ENCODE measurements at places on chromosomes 3 and 15.
A peak's percentile ranks its signal among the peaks of the same experiment; 100 is the strongest.

- DNase-seq = no peak
Observed at GRCh38 chr3:45207446-45207845, 18.6 kb downstream of the TMEM158 start.

DNA sequence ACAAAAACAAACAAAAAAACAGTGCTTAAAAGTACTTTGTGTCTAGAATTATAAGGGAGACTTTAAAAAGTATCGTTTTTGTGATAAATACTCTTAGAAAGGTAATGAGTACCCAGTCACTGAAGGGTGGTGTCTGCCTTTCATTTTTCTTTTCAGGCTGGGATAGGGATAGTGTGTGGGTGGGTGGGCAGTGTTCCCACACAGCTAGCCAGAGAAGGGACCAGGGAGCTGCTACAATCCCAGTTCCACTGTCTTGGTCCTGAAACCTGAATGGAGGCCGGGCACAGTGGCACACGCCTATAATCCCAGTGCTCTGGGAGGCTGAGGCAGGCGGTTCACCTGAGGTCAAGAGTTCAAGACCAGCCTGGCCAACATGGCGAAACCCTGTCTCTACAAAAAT lies 2.1 kb downstream of the GK5 start:
- no peak for DNase-seq

DNA sequence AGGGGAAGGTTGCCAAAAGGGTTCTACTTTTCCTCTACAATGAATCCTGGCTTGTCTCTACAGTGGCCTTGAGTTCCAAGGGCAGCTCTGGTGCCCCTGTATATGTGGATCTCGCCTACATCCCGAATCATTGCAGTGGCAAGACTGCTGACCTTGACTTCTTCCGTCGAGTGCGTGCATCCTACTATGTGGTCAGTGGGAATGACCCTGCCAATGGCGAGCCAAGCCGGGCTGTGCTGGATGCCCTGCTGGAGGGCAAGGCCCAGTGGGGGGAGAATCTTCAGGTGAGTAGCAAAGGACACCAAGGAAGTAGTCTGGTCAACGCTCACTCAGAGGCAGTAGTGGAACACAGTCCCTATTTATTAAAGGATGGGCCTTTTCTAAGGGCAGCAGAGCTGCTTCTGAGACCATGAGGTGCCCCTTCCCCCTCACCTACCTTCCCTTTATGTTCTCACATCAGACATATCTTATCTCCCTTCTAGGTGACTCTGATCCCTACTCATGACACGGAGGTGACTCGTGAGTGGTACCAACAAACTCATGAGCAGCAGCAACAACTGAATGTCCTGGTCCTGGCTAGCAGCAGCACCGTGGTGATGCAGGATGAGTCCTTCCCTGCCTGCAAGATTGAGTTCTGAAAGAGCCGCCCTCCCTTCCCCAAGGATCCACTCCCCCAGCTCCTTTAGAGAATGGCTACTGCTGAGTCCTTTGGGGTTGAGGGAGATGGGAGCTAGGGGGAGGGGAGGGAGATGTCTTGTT lies 12.4 kb downstream of the MAP1A start:
- no peak for DNase-seq

DNA sequence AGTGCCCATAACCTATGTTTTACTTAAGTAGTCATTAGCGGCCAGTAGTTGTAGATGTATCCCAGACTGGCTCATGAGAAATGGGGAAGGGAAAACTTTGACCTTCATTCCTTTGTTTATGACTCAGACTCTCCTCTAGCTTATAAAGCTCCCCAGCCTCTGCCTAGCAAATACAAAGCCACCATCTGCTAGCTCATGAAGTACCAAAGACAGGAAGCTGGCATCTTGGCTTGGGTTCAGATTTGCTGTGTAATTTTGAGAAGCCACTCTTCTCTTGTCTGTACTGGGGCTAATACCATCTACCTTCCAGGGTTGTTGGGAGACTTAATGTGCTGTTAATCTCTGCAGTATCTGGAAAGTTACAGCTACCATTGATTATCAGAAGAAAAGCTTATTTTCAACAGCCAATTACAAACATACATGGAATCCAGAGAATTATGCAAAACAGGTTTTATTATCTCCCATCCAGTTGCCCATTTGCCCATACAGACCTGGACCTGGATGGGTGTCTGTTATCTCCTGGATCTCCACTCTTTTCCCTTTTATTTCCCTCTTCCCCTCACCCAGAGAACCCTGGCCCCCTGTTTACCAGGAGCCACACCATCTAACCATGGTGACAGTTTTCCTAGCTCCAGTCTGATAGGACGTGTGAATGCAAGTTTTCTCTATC lies 153.8 kb downstream of the SEMA6D start:
- DNase-seq = no peak

GRCh38 chr3:39267631-39268548 lies 11.9 kb downstream of the CX3CR1 start:
- peak; percentile 51 for DNase-seq

GRCh38 chr3:180390313-180390712 lies 211.7 kb upstream of the TTC14 start:
- no peak for DNase-seq

- no peak for DNase-seq
Observed at GRCh38 chr15:69025320-69025719, 10.8 kb downstream of the NOX5 start.

DNA sequence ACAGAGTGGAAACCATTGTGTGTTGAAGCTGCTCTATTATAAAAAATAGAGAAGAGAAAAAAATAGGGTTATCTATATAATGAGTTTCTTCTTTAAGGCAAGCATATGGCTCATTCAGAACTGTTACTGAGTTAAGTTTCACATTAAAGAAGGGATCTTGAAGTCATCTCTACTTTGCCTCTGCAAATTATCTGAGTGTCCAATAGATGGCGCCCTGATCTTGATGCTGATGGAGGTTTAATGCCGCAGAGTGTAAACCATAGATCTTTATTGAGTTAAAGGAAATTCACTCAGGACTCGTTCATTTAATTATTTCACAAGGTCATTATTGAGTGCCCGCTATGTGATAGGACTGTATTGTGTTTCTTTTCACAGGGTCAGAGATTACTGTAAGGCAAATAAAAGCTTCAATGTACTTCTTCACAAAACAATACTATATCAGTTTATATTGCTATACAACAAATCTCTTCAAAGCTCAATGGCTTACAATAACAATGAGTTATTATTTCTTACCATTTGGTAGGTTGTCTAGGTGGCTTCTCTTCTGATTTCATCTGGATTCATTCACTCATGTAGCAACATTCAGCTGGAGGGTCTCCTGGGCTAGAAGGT lies 171.4 kb downstream of the NSUN3 start:
- DNase-seq = no peak

DNA sequence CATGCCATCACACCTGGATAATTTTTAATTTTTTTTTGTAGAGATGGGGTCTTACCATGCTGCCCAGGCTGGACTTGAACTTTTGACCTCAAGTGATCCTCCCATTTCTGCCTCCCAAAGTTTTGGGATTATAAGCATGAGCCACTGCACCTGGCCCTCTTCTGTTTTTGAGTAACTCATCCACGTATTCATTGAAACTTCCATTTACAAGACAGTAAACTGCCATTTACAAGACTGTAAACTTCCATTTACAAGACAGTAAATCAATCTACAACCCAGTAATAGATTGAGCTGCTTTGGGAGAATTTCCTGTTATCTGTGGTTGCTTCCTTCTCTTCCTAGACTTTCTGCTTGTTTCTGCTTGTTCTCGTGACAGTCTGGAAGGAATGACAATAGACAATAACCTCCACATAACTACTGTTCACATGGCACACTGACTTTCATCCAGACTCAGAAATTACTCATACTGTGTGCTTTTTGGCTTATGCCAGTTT lies 114.7 kb upstream of the CCNL1 start:
- no peak for DNase-seq

- DNase-seq = no peak
Observed at GRCh38 chr15:78455749-78456148, 17.7 kb downstream of the IREB2 start.

DNA sequence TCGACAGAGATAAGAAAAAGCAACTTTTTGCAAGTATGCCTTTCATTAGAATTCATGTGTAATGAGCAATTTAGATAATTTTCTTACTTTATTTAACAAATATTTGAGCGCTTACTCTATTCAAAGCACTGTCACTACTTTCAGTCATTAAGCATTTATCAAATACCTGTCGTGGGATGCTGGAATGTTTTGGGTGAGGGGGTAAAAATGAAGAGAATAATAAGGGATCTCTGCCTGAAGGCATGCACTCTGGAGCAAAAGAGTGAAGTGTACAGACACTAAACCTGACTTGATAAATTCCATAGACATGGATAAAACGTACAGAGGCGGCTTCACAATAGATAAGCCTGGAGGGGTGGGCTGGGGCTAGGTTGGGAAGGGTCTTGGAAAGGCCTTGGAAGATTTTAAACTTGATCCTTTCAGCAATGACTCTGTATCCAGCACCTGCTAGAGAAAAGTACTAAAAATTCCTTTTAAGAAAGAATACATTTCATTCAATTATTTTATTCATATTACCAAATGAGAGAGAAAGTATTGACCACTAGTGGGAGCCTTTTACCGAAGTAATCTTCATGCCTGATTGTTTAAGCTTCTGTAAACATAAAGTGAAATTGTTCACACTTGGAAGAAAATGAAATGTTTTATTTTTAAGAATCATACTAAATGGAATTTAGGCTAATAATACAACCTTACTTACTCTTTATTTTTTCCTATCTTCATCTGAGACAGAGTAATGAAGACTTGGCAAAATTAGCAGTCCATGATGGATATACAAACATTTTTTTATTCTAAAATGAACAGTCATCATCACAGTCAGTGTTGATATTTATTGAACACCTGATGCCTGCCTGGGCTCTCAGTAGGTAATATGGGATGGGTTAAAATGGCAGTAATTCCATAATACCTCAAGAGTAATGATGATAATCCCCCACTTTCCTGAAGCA lies 113.2 kb downstream of the PPP2R3A start:
- no peak for DNase-seq

DNA sequence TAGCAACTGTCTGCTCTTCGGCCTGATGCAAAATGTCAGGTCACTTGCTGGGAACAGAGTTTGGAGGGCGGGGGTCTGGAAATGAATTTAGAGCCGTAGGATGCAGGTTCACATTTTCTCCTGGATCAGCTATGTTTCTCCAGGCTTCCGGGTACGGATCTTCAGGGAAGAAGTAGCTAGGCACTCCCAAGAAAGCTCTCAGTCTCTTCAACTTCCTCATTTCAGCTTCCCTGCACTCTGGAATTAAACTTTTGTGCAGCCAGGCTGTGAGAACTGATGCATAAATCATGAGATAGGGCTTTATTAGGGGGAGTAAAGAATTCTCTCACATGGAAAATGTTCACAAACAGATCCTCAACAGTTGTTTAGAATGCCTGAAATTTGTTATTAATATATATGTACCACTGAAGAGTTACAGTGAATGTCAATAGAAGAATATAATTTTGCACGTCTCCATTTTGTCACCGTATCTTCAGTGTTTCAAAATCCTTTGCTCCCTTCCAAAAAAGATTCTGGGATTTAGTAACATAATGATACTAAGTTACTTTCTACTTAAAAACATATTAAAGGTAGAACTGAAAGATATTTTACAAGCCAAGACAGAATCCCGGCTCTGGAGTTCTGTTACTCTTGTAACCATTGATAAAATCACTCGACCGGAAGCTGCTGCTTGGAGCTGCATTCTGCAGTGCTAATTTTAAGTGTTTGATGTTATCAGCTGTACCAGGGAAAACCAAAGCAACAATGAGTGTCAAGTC lies 178.5 kb upstream of the P2RY1 start:
- no peak for DNase-seq

- DNase-seq = no peak
Observed at GRCh38 chr3:65935724-65936123, 103.0 kb downstream of the MAGI1 start.

DNA sequence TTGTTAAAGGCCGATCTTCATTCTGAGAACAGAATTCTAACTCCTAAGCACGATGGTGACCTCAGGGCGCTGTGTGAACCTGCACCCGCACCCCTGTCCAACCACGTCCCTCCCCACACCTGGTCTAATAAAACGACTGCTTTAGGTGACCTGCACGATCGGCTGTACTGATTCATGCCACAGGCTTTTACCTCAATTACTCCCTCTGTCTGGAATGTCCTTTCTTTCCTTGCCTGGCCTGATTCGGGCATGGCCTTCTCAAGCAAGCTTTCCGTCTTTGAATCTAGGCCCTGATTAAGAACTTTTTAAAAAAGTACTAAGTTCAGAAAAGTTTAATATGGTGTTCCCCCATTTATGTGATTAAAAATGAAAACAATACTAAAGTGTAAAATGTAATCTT lies 842 bp upstream of the U2SURP start:
- no peak for DNase-seq

GRCh38 chr3:11300970-11301369 lies 28.8 kb downstream of the ATG7 start:
- DNase-seq = no peak

DNA sequence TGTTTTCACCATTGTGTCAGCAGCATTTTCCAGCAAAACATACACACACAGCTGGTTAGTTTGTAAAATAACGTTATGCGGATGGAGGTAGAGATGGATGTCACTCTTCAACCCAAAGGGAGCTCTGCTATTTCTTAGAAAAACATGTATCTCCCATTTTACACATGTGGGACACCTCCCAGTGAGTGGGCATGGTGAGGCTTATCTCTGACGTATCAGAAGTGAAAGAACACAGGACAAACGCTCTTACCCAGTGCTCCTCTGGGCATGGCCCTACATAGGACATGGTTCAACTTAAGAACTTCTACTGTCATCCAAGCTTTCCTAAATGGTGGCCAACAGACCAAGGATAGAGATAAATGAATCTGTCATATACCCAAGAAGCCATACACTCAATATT lies 2.1 kb downstream of the FAM240A start:
- DNase-seq = no peak

DNA sequence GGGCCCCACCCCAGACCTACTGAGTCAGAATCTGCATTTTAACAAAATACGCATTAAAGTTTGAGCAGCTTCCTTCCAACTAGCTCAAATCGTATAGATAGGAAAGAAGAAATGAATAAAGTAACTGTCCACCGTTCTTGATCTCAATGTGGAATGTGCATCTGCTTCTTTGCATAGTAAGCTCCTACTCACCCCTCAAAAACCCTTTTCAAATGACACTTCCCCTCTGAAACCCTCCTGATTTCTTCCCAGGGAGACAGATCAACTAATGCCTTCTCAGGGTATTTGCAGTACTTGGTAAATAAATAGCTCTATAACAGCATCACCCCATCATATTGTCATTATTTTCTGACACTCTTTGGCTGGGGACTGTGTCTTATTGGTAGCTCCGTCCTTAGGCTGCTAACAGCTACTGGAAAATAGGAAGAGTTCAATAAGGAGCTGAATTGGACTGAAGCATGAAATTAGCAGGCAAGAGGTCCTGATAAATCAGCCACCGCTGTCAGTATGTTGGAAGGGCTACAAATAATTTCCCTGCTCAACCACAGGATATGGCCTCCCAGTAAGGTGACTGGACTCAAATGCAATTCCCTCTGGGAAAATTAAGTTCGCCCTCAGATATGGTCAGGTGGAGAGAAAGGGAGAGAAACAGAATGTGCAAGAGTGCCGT lies 10.2 kb downstream of the OXTR start:
- no peak for DNase-seq

DNA sequence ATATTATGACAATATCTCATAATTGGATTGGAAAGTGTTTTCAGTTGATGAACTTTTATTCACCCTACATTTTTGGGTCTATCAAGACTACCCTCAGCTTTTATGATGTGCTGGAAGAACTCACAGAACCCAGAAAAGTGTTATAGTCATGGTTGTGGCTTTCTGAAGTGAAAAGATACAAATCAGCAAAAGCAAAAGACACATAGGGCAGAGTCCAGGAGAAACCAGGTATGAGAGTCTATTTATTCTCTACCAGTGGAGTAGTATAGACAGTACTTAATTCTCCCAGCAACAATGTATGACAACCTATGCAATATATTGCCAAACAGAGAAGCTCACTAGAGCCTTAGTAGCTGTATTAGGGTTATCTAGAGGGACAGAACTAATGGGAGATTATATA lies 280.4 kb upstream of the TTC14 start:
- no peak for DNase-seq
